HT1080 (cell line): ENCODE measurements at places on chromosomes 6 and 20.
A peak's percentile ranks its signal among the peaks of the same experiment; 100 is the strongest.

DNA sequence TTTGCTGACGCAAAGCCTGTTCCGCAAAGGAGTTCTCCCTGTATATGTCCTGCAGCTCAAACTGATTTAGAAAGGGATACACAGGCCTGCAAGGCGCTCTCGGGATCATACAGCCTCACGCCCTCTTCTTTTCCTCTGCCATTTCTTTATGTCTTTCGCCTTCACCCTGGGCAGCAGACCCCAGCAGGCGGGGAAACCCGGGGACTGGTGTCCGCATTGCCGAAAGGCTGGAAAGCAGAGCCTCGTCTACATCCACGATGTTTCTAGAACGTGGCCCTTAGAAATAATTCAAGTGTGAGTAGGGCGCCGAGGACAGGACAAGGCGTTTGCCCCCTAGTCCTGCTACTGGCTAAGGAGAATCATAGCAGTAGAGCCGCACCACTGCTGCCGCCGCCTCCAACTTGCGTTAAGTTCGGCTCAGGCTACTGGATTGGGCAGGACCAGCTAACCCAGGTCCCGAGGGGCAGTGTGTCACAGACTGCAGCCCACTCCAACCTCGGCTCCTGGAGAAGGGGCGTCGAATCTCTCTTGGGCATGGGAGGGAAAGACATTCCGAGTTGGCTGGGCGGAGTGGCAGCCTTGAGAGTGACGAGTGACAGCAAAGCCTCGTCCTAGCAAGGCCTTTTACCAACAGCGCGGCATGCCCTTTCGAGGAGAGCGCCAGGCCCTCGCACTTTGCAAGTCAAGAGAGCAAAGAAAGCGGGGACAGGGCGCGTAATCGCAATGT lies 2.6 kb upstream of the TBX18 start:
- no peak for DNase-seq

GRCh38 chr6:137804637-137805036 lies 62.4 kb upstream of the TNFAIP3 start:
- no peak for DNase-seq

GRCh38 chr20:54984104-54984448 lies 508.7 kb downstream of the DOK5 start:
- DNase-seq: no peak

- DNase-seq: no peak
Measured at GRCh38 chr6:108797951-108798669, 50.1 kb upstream of the ARMC2 start.

- DNase-seq: no peak
Measured at GRCh38 chr6:150755524-150755923, 110.0 kb upstream of the MTHFD1L start.

- DNase-seq: no peak
Measured at GRCh38 chr20:36463212-36464061, 77.9 kb upstream of the MYL9 start.

- DNase-seq: no peak
Measured at GRCh38 chr20:31808481-31808880, 10.7 kb upstream of the MYLK2 start.

DNA sequence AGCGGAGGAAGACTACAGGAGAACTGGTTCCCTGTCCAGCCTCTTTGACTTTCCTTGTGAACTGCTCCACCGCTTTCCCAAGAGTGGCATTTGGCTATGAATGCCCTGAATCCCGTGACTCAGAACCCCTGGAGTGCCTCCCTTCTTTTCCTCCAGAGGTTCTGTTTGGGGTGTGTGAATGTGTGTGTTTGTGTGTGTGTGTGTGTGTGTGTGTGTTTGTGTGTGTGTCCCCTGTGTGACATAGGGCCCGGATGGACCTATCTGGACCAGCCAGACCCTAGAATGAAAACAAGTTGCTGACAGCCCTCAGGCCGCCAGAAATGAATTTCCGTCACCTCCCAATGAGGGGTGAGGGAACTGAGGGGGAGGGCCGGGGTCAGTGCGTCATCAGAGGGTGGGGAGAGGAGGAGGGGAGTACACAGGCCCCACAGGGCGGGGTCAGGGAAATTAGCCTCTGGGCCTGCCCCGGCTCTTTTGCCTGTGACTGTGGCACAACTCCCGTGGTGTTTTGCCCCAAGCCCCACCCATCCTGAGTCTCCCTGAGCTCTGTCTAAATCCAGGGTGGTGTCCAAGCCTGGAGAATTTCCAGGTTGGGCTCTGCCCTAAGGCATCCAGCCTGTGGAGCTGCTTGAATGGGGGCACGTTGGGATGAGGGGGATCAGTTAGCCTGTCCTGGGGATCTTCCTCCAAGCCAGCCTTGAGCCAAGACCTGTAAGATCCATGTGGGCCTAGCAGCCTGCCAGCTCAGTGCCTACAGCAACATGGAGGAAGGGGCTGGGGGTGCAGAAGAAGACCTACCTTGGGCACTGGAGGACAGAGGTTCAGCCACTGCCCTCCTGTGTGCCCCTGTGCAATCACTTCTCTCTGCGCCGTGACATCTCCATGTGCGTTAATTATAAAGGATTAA lies 15.2 kb upstream of the MRPS18A start:
- peak; percentile 88 for DNase-seq

GRCh38 chr20:8853805-8854338 lies 215.0 kb upstream of the PLCB4 start:
- DNase-seq: peak; percentile 87

DNA sequence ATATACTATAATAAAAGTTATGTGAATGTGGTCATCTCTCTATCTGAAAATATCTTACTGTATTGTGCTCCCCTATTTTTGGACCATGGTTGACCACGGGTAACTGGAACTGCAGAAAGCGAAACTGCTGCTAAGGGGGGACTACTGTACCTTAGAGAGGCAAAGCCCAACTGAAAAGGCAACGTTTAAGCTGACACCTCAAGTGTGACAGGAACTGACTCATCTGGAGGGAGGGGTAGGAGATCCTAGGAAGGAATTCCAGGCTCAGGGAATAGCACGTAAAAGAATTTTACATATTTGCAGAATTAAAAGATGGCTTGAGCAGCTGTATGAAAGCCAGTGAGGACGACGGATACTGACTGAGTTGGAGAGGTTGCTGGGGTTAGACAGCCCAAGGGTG lies 34.8 kb downstream of the ELOVL2 start:
- peak; percentile 72 for DNase-seq

GRCh38 chr20:38119446-38119845 lies 45.6 kb downstream of the TGM2 start:
- no peak for DNase-seq

DNA sequence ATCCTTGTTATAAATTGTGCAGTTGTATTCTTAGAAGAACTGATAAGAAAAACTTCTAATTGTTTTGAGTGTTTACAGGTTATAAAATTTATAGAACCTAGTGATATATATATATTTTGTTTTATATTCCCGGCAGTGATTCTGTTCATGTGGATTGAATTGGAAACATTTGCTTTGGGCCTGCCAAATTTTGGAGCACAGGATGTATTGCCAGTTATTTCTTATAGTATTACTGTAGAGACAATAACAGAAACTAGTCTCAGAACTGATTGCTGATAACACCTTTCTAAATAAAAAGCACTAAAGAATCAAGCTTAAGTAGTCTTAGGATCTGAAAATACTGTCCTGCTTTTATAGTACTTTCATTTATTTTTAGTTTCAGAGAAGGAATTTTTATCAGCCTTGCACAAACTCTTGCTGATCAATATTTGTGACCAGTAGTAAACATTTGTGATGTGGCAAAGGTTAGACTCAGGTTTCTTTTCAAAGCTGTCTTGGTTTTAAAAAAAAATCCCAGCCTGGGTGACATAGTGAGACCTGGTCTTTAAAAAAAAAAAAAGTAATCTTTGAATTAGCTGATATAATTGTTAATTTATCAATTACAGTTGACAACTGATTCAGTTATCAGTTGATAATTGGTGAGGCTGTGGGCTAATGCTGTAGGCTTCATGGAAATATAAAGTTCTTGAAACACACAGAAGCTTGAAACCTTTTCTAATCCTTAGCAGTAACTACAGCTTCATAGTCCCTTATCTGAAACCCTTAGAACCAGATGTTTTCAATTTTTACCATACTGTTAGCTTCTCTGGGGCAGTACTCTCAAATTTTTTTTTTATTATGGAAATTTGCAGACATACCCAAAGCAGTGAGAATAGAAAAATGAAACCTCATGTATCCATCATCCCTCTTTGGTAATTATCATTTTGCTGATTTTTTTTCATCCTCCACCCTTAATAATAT lies 42.4 kb downstream of the RNGTT start:
- no peak for DNase-seq

DNA sequence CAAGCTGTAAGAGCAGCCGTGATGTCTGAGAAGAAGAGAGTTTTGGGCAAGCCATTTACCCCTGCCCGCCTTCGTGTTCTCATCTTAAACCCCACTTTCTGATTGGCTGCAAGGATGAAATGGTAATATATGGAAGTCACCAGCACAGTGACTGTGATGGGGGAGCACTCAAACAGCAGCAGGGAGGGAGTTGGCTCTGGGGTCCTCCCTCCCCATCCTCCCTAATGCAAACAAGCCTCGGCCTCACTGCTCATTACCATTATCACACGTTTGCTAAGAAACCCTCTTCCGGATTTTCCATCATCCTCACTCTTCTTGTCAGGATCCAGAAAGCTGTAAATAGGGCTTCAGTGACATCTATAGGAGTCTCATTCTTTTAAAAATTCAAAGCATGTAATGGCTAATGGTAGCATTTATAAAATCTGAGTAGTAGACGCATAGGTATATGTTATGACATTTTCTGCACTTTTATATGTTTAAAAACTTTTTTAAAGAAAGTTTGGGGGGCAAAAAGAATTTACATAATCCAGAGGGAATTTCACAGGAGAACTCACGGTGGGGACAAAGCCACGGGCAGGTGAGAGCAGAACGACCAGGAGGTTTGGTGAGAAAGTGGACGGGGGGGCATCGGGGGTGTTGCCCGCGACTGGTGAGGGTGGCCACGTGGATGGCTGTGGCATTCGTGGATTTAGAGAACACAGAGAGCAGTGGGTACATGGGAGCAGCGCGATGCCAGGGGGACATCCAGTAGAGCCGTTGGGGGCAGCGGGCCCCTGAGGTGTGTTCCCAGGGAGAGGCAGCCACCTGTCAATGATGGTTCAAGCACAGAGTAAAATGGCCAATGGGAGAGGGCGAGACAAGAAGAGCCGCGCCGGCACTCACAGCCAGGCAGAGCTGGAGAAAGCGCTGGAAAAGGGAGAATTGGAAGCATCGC lies 29.6 kb downstream of the SUMO4 start:
- no peak for DNase-seq

DNA sequence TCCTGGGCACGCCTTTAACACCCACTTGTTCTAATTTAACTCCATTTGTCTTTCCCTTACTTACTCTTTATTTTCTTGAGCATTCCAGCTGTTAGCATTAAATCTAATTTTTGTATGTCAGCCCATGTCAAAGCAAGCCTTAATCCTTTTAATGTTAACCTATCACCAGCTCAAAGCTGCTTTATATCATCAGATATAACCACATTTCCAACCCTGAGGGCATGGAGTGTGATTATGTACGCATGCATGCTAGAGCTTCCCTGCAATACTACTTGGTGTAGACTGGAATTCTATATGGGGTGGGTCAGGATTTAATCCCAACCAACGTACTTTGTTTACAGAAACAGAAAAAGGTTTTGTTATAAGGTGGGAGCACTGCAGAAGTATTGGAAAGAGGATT lies 139.4 kb upstream of the HMGN3 start:
- no peak for DNase-seq

DNA sequence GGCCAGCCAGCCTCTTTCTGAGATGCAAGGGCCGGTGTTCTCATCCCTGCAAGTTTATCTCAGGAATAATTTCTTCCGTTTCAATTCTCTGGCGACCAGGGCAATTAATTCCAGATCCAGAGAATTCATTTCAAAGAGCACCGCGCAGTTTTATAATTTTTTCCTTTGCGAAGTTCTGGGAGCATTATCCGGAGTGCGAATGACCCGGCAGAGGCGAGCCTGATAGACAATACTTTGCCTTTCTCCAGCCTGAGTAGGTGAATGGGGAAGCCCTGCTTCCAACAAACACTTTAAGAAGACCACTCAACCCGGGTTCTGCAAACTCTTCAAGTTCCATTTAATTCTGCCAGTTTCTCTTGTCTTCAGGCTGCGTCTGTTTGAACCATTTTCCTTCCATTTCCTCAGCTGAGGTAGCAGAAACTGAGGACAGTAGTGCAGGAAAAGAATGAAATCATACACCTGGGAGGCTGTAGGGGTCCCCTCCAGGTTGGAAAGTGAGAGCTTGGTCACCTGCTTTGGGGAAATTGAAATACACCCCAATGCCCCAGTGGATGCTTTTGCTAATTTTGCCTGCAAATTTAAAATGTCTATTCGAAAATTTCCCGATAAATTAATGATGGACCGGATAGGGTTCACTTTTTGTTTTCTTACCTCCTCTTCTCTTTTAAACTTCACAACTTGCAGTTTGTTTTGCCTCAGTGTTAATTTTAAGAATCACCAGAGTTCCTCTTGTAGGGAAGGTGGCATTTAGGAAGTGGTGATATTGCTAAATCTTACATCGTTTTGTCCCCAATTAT lies 1.1 kb downstream of the VGLL2 start:
- DNase-seq: no peak

DNA sequence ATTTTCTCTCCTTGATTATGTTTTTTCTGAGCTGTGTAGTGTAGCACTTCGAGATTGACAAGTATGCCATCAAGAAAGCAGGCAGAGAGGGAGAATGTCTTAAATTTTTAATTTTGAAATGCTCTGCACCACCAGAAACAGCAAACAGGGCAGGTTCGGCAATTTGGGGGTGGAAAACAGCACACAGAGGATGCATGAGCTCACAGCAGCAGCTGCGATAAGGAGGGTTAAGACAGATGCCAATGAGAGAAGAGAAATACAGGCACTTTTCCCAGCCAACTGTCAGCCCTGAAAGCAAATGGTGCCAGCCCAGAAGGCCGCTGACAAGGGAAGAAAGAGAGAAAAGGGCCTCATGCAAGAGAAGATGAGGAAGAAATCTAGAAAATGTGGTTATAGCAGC lies 15.1 kb upstream of the SNRPB2 start:
- no peak for DNase-seq

- DNase-seq: no peak
Measured at GRCh38 chr6:11714116-11714797, 64.3 kb downstream of the ADTRP start.

DNA sequence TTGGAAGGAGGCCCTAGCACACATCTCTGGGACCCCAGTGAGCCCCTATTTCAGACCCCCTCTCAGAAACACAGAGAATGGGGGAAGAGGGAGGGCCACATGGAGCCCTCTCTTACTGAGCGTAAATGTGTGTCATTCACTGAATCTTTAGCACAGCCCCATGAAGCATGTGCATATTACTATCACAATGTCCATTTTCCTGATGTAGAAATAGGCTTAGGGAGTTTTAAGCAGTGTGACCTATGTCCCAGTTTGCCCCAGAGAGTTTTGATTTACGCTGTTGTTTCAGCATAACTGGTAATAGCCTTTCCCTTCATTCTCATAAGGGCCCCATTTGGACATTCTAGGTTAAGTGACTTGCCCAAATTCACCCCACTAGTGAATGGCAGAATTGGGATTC lies 25.0 kb upstream of the TCP11 start:
- no peak for DNase-seq
